ENCODE measurements at places on chromosomes 11 and 22.

DNA sequence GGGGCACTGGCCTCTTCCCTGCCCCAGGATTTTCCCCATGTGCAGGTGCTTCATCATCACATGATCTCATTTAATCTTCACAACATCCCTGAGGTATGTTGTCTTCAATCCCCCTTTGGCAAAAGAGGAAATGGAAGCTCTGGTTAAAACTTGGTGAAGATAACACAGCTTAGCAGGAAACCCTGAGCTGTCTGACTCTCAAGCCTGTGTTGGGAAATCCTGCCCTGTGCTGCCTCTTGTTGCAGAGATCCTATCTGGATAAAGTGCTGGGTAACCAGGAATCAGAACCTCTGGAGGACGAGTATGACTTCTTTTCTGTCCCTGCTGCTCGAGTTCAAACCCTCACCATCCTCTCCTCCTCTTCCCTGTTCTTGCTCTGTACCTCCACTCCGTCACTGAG, 13.1 kb upstream of the E2F8 start:
- DNase-seq: no peak

DNA sequence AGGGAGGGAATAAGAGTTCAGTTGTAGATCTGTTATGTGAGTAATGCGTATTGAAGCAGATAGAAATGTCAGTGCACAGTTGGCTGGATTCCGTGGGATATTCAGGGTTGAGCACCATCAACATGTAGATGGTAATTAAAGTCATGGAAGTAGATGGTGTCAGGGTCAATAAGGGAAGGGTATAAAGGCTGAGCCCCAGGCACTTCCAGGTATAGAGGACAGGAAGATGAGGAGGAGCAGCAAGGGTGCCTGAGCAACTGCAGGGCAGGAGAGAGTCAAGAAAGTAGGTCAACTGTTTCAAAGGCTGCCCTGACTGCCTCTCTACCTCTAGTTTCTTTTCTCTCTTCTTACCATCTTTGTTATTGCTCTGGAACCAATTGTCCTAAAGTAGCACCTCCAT, 85.9 kb downstream of the MICAL2 start:
- DNase-seq: no peak

DNA sequence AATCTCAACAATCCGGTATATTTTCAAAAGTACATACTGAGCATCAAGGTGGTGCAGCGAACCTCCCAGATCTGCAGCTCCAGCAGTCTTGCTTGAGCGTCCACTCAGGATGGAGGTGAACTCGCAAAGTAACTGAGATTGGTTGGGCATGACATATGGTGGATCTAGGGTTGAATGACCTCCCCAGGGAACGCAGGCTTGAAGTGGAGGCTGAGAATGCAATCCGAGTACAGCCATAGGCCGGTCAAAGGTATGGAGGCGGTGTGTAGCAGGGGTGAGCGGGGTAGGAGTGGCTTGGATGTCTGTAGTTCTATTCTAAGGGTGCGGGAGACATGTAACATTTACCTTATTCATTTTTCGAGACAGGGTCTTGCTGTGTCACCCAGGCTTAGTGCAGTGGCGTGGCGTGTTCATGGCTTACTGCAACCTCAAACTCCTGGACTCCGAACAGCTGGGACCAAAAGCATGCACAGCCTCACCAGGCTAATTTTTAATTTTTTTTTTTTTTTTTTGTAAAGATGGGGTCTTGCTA, 631 bp upstream of the C22orf39 start:
- no peak for DNase-seq

DNA sequence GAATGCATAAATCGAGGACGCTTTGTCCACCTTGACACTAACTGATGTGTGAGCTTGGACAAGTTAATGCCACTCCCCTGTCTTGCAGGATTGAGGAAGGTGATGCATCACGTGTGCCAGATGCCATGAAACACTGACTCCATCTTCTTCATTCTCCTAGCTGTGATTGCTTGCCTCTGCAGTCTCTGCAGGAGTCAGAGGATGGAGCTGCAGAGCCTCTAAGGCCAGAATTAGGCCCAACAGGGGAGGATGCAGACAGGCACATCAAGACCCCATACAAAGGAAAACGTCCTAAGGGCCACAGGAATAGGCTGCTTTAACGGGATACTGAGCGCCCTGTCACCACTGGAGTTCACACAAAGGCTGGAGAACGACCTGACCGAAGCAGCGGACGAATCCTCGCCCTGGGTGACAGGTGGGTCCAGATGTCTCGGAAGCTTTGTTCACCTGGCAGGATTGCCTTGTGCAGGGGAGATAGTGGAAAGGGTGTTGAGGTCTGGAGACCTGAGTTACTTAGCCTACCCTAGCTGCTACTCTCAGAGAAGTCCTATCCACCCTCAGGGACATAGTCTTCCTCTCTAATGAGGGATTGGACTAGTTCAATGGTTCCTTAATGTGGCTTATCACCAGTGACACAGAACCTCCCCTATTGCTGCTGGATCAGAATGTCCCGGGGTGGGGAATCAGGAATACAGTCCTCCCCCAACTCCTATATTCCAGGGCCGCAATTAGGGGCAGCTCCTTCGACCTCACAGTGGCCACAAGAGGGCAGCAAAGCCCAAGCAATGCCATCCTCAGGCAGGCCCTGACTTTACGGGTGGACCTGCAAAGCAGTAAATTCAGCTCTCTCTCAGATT, 32.4 kb downstream of the DBX1 start:
- peak; percentile 61 for DNase-seq

GRCh38 chr11:69563306-69563705, 77.7 kb upstream of the CCND1 start:
- no peak for DNase-seq

DNA sequence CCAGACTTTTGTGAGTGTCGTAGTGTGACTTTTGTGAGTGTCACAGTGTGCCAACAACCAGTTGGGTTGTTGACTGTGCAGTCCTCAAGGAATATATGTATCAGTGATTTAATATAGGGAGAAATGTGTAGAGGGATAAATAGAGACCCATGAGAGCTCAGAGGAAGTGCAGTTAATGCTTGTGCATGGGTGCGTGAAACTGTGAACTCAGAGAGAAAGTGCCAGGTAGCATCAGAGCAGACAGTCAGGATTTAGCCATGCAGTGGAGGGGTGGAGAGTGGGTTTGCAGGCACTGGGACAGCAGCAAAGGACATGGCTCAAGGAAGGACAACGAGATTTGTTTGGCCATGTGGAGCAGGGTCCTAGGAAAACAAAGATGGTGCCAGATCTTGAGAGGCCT, 33.6 kb downstream of the YWHAH start:
- no peak for DNase-seq

GRCh38 chr11:66860449-66860831, 3.6 kb downstream of the LRFN4 start:
- DNase-seq: no peak

DNA sequence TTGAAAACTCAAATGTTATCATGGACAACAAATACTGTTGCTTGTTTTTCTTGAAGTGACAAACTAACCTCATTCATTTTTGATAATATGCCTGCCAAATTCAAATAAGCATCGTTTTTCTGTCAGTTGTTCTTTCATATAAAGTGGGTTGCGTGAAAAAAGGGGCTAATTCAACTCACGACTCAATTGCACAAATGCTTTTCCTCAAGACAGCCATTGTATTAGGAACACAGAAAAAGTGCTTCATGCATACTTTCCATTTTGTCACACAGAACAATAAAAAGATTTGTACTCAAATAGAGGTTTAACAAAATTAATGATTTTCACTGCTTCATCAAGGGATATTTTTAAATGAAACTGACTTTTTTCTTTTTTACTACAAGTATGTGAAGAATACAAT, 94.6 kb upstream of the ALKBH3 start:
- DNase-seq: no peak

GRCh38 chr22:29385151-29385704, 3.1 kb downstream of the AP1B1 start:
- DNase-seq: no peak

- DNase-seq: no peak
Observed at GRCh38 chr22:34972191-34972897, 93.6 kb upstream of the ISX start.

- DNase-seq: no peak
Observed at GRCh38 chr11:115676768-115677167, 172.6 kb upstream of the CADM1 start.

- no peak for DNase-seq
Observed at GRCh38 chr22:30212363-30212995, 34.1 kb downstream of the LIF start.

DNA sequence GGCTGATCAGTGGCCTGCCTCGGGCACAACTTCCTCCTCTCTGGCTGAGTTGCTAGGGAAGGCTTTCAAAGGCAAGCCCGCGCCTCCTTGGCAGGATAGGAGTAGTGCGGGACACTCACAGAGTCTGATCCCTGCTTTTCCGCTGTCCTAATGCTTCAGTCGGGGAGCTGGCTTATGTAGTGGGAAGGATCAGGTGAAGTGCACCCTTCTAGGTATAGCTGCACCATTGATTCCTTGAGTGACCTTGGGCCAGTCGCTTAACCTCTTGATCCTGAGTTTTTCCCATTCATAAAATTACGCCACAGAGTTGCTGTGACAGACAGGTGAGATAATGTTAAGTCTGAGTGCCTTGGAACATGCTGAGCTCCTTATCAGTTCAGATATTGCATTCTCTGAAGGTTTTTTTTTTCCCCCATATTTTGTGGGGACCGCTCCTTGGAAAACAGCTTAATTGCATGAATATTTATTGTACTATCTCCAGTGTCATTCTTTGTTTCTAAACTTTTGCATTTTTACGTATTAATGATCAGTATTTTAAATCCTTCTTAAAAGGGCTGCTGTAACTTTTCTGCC, 961 bp downstream of the IPO7 start:
- no peak for DNase-seq

- no peak for DNase-seq
Observed at GRCh38 chr11:64406221-64406946, 47.4 kb downstream of the RPS6KA4 start.

DNA sequence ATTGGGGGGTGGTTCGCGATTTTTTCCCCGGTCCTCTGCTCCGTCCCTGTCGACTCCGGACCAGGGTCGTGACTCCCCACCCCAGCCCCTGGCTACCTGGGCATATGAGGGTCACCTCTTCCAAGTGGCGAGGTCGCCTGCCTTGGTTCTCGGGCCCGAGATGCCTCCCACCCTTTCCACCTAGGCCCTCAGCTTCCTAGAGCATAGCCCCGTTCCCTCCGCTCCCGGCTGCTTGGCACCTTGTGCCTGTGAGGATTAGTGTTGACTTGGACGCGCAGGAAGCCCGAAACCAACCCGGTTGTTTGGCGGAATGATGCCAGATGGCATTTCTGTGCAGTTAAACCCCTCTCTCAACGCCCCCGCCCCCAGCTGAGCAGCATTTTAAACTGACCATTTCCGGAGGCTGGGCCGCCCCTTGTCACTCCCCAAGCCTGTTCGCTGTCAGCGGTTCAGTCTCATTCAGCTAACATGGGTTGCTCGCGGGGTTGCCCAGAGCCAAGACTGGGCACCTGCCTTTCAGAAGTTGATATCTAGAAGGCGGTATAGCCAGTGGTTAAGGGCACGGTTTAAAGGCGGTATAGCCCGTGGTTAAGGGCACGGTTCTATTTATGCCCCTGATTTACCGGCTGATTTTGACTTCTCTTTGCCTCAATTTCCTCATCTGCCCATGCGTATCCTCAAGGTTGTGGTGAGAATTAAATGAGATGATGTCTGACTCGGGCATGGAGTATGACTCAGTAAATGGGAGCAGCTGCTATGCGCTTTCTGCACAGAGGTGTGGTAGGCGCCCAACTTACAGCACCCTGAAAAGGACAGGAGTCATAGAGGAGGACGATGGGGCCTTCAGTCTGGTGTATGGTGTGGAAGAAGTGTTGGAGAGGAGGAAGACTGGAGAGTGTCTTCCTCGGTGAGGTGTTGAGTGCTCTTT, 639 bp downstream of the INCENP start:
- no peak for DNase-seq

DNA sequence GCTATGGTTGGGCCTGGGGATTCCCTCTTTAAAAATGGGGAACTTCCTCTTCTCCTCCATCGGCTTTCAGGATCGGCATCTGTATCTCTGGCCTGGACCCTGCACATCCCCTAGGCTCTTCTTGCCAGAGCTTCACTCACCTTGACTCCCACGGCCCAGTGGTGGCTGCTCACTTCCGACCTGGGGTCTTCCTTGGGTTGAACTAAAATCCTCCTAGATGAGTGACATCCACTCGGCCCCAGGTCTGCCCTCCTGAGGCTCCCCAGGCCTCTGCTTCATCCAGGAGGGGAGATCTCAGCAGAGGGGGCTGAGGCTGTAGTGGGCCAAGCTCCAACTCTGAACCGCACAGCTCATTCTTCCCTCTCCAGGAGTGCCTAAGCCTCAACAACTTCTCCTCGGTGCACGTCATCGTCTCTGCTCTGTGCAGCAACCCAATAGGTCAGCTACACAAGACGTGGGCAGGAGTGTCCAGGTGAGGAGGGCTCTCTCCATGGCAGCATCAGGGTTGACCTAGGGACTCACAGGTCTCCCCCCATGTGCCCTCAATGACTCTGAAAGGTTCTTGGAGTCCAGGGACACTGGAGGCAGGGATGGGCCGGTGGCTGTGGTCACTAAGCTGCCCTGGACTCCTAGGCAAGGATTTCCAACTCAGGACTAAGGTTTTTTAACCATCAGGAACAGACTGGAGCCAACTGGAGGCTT, 3.3 kb downstream of the RGL4 start:
- DNase-seq: no peak

DNA sequence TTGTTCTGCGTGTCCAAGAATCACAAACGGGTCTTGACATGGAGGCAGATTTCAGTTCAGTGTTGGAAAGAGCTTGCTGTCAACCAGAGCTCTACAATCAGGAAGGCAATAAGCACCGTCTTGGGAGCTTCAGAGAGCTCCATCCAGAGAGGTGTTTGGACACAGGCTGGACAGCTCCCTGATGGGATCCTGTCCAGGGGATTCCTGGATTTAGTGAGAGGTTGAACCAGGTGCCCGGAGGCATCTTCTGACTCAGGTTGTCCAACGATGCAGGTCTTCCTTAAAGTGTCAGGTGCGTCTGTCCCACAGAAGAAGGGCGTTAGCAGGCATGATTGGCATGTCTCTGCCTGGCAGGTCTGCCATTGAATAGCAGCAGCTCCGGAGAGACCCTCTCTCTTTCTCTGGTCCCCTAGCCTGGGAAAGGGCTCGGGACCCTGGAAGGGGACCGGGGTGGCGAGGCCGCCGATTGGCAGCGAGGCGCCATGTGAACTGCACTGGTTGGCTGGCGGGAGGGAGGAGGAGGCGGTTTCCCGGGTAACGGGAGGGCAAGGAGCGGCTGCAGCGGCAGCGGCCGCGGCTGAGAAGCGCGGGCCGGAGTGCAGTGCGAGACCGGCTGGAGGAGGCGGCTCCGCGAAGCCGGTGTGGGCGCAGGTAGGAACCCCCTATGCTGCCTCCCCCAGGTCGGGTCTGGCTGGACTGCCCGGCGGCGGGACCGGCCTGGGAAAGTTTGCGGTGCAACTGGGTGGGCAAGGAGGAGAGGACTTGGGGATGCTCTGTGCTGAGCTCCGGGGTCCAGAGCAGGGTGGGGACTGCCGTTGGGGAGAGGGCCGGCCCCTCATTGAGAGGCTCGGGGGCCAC, 104.1 kb upstream of the E2F8 start:
- DNase-seq: no peak

DNA sequence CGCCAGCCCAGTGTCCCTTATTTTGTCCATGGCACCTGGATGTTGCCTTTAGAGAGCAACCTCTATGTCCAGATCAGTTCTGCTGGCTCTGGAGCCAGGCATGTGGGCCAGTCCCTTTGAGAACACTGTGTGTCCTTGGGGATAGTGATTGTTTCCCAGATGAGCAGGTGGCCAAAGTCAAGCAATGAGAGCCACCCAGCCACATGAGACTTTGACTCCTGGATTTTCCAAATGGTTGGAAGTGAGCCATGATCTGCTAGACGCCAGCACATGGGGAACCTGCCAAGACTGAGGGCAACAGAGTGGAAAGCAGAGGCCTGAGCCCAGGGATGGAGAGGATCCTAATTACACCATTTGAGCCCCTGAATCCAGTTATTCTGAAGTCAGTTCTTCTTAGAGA, 479.8 kb downstream of the OPCML start:
- no peak for DNase-seq

Measured in stimulated activated CD8-positive, alpha-beta memory T cell treated with anti-CD3 and anti-CD28 coated beads, Interleukin-4, amount 100 ng/mL, for 1 hour (primary cell).